Activated CD4-positive, alpha-beta T cell treated with anti-CD3 and anti-CD28 coated beads, Interleukin-2, amount 50 U/mL, for 1 hour (primary cell): ENCODE measurements at places on chromosomes 13 and 19.

- DNase-seq, result no peak
Observed at GRCh38 chr13:49315036-49315565, 67.4 kb downstream of the CDADC1 start.

DNA sequence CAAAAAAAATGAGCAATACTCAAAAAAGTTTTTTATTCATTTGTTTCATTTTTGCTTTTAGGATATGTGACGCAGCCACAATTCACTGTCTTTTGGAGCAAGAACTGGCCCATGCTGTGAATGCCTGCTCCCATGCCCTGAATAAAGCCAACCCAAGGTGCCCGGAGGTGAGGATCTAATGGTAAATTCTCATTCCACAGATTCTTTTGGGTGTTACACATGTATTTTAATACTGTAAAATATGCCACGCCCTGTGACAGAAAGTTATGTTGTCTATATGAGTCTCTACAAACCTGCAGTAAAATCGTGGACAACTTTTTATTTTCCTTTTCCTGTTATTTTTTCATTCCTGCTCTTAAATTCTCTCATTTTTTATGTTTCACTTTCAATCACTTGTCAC lies 57.5 kb upstream of the AKAP11 start:
- DNase-seq, result no peak

DNA sequence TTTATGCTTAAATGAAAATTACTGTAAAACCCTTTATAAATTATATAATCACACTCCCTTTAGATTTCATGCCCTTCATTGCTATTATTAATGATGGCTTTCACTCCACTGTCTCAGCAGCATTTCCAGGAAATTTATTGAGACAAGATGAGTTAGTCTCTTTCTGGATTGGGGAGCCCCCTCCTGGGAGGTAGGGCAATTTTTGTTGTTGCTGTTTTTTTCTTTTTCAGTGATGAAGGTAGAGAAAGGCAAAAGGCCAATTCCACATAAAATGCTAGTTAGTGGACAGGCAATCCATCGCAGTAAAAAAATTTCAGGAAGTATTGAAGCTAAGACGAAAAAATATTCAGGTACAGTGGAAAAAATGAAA lies 80.2 kb downstream of the TEX26 start:
- DNase-seq, result no peak

GRCh38 chr19:57907394-57907793 lies 9.0 kb downstream of the ZNF417 start:
- DNase-seq, result no peak
